ENCODE measurements at places on chromosomes 2 and 18.

DNA sequence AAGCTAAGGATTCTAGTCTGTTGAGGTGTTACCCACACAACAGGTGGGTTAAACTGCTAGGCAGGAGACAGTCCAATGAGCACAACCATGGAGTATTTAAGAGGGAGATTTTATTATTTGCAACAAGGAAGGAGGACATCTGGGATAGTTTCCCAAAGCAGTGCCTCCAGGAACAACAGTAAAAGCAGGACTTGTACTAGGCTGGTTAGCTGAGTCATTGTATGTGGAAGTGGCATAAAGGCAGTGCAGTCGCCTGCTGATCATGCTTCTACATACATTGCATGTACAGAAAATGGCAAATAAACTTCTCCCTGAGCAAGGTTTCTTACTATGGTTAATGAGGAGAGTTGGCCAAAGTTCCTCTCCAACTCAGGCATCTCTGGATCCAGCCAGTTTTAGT is 46.1 kb upstream of the CYTIP start:
- no peak overlapping the region for H3K4me3 ChIP-seq
- H3K4me1 ChIP-seq, result no peaks in the 10 kb centered on the region
- no peaks in the 10 kb centered on the region for H3K36me3 ChIP-seq

DNA sequence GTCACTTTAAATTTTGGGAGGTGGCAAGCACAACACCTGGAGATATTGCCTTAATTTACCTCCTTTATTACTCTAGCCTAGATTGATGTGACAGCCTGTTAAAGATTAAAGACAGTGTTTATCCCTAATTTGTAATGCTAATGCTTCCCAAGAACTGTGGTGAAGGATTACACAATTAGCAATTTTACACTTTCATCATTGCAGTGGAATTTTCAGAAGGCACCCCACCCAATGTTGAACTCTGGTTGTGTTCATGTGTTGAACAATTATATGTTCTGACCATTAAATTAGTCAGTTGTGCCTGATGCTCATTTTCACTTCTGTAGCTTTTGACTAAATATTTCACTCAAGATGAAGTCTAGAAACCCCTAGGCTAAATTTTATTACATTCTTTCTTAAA is 317.1 kb upstream of the CWC22 start:
- no peak overlapping the region for H3K4me3 ChIP-seq
- DNase-seq, result no peak
- H3K4me1 ChIP-seq, result no peaks in the 10 kb centered on the region
- H3K27me3 ChIP-seq, result no peaks in the 10 kb centered on the region
- no peaks in the 10 kb centered on the region for H3K36me3 ChIP-seq

GRCh38 chr18:48988508-48989303 is 37.9 kb upstream of the SMAD7 start:
- no peaks in the 10 kb centered on the region for H3K4me1 ChIP-seq
- no peak overlapping the region for H3K27ac ChIP-seq
- H3K36me3 ChIP-seq, result no peaks in the 10 kb centered on the region
- no peak overlapping the region for H3K4me3 ChIP-seq

DNA sequence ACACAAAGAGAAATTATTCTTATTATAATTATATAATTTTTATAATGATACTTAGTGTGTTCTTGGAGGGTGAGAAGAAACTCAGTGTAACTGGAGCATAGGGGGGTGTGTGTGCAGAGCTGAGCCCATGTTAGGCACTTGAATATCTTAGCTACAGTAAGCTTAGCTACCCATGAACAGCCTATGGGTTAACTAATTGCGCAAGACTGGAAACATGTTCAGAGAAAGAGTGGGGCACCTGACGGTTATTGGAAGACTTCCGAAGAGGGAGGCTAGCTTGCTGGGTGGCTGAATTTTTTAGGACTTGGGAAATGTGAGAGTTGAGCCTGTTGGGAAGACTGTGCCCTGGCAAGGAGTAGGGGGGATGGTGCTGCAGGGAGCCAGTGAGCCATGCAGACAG is 229.2 kb downstream of the SLC4A3 start:
- no peaks in the 10 kb centered on the region for H3K27me3 ChIP-seq
- no peak overlapping the region for H3K27ac ChIP-seq
- no peak overlapping the region for H3K4me3 ChIP-seq
- no peak for DNase-seq

- no peaks in the 10 kb centered on the region for H3K4me1 ChIP-seq
- H3K36me3 ChIP-seq, result no peaks in the 10 kb centered on the region
- H3K27ac ChIP-seq, result no peak overlapping the region
- H3K4me3 ChIP-seq, result no peak overlapping the region
- DNase-seq, result no peak
These were observed 136.5 kb upstream of the ETAA1 start for GRCh38 chr2:67260343-67261277.

GRCh38 chr18:46311491-46311890 is 207.3 kb downstream of the HAUS1 start:
- H3K27ac ChIP-seq, result no peak overlapping the region
- no peaks in the 10 kb centered on the region for H3K36me3 ChIP-seq
- DNase-seq, result no peak
- peaks cover 3% of the 10 kb centered on the region for H3K4me1 ChIP-seq

DNA sequence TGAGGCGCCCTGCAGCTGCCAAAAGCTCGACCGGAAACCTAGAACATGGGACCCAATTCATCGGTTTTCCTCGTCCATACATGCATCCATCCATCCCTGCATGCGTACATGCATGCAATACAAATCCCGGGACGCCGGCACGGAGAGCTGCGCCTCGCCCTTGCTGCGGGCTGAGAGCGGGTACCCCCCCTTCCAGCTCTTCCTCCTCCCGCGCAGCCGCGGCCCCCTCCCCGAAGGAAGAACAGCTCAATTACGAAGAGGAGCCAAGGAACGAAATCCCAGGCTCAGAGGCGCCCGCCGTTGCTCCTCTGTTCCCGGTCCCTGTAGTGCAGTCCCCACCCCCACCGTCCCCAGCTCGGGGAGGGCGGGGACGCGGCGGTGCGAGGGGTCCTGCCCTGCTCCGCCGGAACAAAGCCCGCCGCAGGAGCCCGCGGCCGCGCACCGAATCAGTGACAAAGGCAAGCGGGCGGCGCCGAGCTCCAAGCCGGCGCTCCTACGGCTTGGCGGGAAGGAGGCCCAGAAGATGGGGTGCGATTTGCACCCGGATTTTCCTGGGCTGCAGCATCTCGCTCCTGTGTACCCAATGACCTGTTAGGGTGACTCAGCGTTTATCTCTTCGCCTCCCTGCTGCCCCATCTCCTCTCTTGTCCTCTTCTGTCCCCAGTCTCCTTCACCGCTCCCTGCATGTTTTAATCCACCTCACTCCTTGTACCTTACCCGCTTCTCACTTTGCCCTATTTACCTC is 8.9 kb upstream of the POU3F3 start:
- H3K27ac ChIP-seq, result no peak overlapping the region
- H3K36me3 ChIP-seq, result no peaks in the 10 kb centered on the region
- DNase-seq, result no peak
- H3K4me3 ChIP-seq, result no peak overlapping the region

- no peak overlapping the region for H3K4me3 ChIP-seq
- DNase-seq, result no peak
- H3K4me1 ChIP-seq, result peaks cover 20% of the 10 kb centered on the region
- H3K27ac ChIP-seq, result no peak overlapping the region
These were observed 1.4 kb upstream of the TGOLN2 start for GRCh38 chr2:85329181-85329651.

DNA sequence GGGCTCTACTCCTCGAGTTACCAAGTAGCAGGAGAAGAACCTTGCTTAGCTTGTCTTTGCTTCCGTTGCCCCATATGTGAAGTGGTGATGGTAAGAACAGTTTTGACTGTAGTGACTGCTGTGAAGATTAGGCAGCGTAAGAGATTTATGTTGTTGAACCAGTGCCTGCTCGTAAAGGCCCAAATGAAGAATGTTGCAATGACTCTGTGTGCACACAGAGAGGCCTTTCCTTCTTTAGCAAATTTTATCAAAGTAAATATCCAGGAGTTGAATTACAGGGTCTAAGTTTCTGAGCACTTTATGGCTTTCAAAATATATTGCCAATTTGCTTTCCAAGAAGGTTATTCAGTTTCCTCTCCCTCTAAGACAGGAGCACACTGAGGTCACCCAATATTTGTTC is 14.5 kb downstream of the NTSR2 start:
- H3K27ac ChIP-seq, result no peak overlapping the region
- no peaks in the 10 kb centered on the region for H3K4me1 ChIP-seq
- no peaks in the 10 kb centered on the region for H3K27me3 ChIP-seq
- H3K4me3 ChIP-seq, result no peak overlapping the region
- H3K36me3 ChIP-seq, result no peaks in the 10 kb centered on the region

- H3K36me3 ChIP-seq, result no peaks in the 10 kb centered on the region
- no peak overlapping the region for H3K4me3 ChIP-seq
- no peak for DNase-seq
These were observed 318.2 kb upstream of the NRXN1 start for GRCh38 chr2:51350100-51350499.

- DNase-seq, result no peak
- peaks cover 2% of the 10 kb centered on the region for H3K27me3 ChIP-seq
- no peaks in the 10 kb centered on the region for H3K36me3 ChIP-seq
These were observed 76.4 kb downstream of the ITGB1BP1 start for GRCh38 chr2:9346885-9347284.

DNA sequence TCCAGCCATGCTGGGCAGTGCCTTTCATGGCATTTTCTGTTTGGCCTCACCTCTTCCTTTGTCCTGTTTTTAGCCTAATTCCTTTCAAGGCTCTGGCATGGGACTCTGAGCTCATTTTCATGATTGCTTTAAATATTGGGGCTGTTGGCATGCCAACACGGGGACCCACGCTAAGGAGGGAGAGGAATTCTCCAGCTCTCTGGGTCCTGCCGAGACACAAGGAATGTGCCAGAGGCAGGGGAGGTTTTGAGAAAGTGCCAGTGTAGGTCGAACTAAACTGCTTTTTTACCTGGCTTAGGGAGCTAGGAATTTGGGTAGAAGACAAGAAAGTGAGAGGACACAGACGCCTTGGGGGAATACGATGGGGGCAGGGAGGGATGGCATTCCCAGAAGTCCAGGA is 42.3 kb downstream of the RPL37A start:
- no peak overlapping the region for H3K27ac ChIP-seq
- no peak for DNase-seq
- H3K36me3 ChIP-seq, result no peaks in the 10 kb centered on the region
- no peak overlapping the region for H3K4me3 ChIP-seq
- no peaks in the 10 kb centered on the region for H3K27me3 ChIP-seq

DNA sequence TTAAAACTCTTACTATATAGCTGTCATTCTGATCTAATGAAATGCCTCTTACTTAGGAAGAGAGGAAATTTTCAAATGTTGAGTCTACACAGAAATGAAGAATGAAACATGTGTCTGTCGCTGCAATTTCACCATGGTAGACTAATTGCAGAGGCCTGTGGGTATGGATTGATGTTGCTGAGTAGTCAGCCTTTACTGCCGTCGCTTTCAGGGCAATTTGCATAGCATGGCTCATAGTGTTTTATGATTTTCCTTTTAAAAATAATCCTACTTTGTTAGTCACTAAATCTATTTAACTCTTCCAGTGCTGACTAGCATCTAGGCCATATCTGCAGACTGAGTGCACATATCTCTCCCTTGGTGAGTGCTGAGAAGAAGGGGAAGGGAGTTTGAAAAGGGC is 819.2 kb downstream of the SATB2 start:
- no peak for DNase-seq
- no peaks in the 10 kb centered on the region for H3K4me1 ChIP-seq
- H3K27ac ChIP-seq, result no peak overlapping the region

- no peak overlapping the region for H3K4me3 ChIP-seq
- H3K27ac ChIP-seq, result no peak overlapping the region
- no peaks in the 10 kb centered on the region for H3K36me3 ChIP-seq
- H3K4me1 ChIP-seq, result no peaks in the 10 kb centered on the region
- DNase-seq, result no peak
- H3K27me3 ChIP-seq, result no peaks in the 10 kb centered on the region
These were observed 106.4 kb downstream of the MBD2 start for GRCh38 chr18:54117853-54118773.

DNA sequence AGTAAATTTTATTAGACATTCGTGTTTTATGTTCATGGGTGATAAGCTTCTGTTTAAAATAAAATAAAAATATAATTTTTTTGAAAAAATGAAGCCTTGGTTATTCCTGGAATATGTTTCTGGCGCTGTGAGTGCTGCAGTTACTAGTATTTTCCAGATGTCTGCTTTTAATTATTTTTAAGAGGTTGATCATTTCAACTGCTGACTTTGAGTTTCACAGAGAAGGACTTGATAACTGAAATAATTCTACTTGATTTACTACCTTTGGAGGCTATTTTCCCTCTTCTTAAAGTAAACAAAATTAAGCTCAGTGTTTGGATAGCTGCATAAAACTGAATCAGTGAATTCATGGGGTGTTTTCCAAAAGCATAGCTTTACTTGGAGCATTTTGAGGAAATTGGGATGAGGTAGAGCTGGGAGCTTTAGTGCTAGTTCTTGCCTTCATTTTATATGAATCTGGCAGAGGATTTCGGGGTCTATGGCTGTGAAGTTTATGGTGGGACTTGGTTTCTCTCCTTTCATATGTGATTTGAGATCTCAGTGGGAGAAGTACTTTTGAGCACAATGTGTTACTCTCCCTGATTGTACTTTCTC is 666.5 kb downstream of the DCDC2C start:
- H3K4me1 ChIP-seq, result no peaks in the 10 kb centered on the region
- H3K27ac ChIP-seq, result no peak overlapping the region
- H3K4me3 ChIP-seq, result no peak overlapping the region

GRCh38 chr2:2232167-2232566 is 98.9 kb downstream of the MYT1L start:
- no peak for DNase-seq
- H3K27ac ChIP-seq, result no peak overlapping the region
- no peaks in the 10 kb centered on the region for H3K36me3 ChIP-seq
- H3K27me3 ChIP-seq, result no peaks in the 10 kb centered on the region
- H3K4me1 ChIP-seq, result no peaks in the 10 kb centered on the region

DNA sequence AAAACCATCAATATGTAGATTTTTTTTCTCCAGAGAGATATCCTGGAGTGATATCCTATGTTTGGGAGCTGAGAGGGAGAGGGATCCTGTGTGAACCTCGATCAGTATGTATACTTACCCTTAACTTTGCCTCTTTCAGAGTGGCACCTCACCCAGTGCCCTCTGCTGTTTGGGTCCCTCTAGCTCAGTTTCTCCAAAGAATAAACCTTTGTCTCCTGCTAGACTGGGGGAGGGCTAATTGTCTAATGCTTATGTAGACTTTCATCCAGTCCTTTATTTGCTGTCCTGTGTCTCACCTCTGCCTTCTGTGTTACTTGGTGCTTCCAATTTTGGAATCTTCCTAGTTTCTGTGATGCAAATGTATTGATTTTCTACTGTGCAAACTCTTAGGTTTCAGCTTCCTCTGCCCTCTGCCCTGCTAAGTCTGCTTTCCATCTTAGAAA is 48.4 kb downstream of the MTX2 start:
- H3K36me3 ChIP-seq, result no peaks in the 10 kb centered on the region
- no peak for DNase-seq

DNA sequence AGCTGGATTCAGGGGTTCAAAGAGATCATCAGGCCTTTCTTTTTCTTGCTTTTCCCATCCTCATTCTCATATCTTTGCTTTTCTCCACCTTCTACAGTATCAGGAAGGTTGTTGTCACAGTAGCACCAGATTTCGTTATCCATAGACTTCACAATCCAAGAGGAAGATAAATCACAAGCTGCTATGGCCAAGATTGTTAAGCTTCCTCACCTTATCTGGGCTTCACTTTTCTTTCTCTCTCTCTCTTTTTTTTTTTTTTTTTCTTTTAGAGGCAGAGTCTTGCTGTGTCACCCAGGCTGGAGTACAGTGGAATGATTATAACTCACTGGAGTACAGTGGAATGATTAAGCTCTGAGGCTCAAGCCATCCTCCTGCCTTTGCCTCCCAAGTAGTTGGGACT is 93.5 kb downstream of the TTC27 start:
- H3K36me3 ChIP-seq, result peaks cover 3% of the 10 kb centered on the region
- no peaks in the 10 kb centered on the region for H3K27me3 ChIP-seq
- no peak overlapping the region for H3K4me3 ChIP-seq
- H3K4me1 ChIP-seq, result no peaks in the 10 kb centered on the region
- no peak overlapping the region for H3K27ac ChIP-seq
